ENCODE measurements at places on chromosomes 13 and 19.

GRCh38 chr13:24263632-24264031, 45.7 kb upstream of the C1QTNF9 start:
- no peak for DNase-seq

- DNase-seq, result no peak
These were observed 1.0 kb upstream of the PLK5 start for GRCh38 chr19:1522838-1523237.

DNA sequence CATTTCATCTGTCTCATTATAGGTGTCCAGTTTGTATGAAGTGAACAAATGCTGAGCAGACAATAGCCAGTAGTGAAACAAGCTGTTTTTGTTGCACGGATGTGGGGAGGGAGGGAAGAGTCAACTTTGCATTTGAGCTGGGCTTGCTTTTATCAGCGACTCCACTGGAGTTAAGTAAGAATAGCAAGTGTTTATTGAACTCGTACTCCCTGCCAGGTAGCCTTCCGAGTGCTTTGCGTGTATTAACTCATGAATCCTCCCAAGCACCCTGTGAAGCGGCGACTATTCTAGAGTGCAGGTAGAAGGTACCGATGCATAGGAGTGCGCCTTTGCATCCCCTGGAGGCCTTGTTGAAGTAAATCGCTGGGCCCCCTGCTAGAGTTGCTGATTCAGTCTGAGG, 4.7 kb upstream of the ZNF444 start:
- no peak for DNase-seq

GRCh38 chr13:96771486-96772367, 222.5 kb downstream of the OXGR1 start:
- DNase-seq, result no peak

DNA sequence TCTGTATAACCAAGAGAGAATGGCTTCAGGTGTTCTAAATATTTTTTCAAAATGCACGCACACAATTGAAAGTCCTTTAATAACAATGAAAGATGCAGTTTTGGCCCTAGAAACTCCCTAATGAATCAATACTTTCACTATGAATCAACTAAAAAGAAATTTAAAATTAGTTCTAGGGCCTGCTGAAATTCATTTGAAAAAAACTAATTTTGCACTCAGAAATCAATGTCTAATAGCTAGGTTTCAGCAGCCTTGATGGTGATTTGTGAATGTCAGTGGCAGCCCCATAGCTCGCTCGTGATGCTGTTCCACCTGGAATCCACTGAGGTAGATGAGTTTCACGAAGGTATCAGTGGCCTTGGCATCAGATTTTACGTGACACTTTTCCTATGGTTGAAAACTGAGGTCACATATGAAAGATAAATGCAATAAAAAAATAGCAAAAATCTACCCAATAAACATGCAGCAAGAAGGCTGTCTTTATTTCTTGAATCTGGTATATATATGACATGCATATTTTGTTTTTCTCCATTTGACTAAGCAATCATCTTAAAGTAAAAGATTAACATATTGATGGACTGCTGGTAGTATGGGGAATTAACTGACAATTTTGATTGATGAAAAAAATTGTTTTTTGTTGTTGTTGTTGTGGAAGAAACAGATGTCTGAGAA, 141.0 kb downstream of the AKAP11 start:
- DNase-seq, result no peak

DNA sequence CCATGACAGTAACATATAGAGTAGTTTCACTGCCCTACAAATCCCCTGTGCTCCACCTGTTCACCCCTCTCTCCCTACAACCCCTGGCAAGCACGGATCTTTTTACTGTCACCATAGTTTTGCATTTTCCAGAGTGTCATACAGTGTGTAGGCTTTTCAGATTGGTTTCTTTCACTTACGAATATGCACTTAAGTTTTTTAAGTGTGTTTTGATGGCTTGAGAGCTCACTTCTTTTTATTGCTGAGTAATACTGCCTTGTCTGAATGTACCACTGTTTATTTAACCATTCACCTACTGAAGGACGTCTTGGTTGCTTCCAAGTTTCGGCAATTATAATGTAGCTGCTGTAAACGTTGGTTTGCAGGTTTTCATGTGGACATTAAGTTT, 175.1 kb downstream of the ITGBL1 start:
- DNase-seq, result no peak

GRCh38 chr19:8702350-8702749, 3.8 kb upstream of the ACTL9 start:
- DNase-seq, result no peak

- peak; percentile 13 for DNase-seq
These were observed 1.2 kb downstream of the TBC1D4 start for GRCh38 chr13:75480671-75481175.

DNA sequence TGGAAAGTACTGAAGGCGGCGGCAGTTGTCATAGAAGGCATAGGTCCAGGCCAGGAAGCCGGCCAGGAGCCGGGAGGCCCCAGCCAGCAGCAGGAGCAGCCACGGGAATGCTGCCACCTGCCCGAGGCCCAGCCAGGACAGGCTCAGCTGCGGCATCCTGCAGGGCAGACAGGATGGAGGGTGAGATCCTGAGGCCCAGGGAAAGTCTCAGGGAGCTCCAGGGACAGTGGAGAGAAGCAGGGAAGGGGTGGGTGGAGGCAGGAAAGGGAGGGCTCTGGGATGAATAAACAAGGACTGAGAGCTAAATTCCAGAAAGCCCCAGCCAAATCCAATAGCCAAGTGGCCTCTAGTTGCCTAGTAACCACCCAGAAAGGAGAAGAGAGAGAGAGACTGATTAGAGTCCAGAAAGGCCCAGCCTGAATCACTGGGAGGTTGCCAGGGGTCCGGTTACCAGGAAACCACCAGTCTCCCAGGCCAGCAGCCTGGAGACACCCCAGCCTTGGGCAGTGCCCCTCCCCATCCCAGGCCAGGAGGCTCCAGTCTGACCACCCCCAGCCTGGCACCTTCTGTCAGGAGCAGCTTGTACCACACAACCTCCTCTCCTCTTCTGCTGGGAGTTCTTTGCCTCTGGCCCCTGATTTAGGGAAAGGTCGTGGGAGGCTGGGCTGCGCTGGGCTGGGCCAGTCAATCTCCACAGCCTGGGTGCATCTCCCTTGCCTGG, 7.5 kb upstream of the OR10H5 start:
- DNase-seq, result peak; percentile 71

DNA sequence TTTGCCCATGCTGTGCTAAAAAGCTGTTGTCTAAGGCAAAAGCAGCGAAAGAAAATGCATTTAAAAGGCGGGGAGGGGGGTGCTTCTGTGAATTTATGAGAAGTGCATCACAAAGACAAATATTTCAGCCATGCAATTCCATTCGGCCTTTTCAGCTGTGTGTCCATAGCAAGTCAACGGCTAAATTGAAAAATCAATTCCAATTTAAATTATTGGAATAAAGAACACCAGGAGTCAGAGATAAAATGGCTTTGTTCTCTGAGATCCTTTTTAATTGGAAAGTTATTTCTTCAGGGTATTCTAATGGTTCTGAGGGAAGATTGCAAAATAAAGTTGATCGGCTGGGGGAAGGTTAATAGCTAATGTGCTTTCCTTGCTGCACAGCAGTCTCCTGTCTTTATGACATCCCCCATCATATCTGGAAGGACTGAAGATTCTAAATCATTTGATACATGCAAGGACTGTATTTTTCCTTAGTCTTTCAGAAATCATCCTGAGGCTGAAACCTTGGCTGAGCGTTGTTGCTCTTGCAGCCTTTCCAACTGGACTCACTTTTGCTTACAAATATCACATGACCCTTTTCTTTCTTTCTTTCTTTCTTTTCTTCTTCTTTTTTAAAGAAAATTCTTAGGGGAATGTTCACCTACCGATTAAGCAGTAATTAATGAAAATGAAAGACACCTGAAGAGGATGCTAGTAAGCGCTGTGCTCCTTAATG, 647.1 kb downstream of the DACH1 start:
- DNase-seq, result no peak

DNA sequence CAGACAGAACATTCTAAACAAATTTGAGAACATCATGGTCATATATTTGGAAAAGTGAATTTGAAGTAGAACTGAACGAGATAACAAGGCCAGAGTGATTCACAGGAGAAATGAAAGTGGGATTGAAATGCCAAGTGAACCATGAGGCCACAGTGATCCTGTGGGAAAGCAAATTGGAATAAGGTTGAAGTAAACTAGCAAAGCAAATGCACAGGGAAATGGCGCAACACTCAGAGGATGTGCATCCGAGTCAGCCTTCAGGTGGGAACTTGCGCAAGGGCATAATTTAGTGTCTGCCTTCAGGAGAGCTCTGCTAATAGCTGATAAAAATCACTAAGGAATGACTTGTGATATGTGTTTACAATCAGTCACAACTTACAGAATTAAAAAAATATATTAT, 696.6 kb downstream of the LIG4 start:
- no peak for DNase-seq

DNA sequence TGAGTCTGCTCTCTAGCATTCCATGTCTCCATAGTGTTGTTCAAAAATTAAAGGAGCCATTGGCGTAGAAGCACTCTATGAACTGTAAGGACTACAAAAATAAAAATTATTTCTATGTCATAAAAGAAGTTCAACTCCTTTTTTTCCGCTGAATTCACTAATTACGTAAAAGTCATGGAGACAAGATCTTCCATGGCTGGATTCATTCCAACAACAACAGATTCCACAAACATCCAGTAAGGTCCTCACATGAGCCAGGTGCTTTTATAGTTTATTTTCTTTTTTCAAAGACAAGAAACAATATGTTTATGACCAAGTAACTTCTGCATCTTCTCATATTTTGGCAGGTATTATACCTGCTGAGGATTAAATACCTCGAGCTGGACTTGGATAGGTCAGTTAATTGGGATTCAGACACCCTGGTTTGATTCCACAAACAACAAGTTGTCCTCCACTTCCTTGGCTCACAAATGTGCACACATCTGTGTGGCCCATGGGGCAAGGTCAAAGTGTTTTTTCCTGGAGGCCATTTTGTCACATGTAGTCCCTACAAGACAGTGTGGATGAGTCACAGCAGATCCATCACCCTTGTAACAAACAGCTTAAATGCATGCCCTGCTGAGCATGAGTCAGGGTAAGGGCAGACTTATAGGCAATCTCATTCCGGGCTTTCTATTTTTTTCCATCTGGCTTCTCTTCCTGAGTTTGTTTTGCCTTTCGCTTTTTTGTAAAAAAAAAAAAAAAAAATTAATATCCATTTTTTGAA, 475.6 kb downstream of the COG6 start:
- no peak for DNase-seq

GRCh38 chr13:29835280-29836061, 14.9 kb downstream of the UBL3 start:
- DNase-seq, result no peak

DNA sequence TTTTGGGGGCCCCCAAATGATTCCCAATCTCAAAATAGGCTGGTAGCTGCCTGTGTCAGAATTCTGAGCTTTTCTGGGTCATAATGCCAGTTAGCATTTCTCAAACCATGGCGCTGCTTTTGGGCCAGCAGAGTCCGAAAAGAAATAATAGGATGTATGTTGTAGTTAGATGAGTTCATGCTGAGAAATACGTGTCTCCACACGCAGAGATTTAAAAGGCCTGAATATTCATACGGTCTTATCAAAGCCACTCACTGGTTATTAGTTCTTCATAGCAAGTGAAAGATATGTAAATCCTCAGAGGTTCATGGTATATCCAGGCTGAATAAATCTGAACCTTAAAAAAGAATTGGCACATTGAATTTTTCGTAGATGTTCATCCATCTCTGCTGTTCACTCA, 124.5 kb downstream of the SHISA2 start:
- no peak for DNase-seq

DNA sequence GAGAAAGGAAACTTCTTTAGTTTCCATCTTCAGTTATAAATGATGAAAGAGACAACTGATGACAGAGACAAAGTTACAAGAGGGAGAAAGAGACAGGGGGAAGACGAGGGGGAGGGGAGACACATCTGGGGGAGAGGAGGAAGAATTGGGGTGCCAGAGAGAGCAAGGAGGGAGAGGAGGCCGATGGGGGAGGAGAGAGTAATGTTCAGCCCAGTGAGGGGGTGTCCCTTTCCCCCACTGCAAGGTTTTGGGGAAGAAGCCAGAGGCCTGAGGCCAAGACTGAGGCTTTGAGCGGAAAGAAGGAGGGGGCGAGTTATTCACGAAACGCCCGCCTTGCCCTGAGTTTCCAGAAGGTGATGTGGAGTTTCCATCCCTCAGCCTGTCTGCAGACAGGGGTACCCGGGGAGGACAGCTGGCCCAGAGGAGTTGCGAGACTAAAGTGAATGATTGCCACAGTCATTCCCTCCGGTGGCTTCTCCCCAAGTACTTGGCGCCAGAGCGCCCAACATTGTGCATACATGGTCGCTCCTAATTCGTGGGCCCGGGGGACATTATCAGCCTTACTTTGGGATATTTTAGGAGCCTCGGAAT, 558 bp upstream of the PPAN start:
- DNase-seq, result no peak

GRCh38 chr19:40611096-40611495, 9.9 kb downstream of the LTBP4 start:
- no peak for DNase-seq

DNA sequence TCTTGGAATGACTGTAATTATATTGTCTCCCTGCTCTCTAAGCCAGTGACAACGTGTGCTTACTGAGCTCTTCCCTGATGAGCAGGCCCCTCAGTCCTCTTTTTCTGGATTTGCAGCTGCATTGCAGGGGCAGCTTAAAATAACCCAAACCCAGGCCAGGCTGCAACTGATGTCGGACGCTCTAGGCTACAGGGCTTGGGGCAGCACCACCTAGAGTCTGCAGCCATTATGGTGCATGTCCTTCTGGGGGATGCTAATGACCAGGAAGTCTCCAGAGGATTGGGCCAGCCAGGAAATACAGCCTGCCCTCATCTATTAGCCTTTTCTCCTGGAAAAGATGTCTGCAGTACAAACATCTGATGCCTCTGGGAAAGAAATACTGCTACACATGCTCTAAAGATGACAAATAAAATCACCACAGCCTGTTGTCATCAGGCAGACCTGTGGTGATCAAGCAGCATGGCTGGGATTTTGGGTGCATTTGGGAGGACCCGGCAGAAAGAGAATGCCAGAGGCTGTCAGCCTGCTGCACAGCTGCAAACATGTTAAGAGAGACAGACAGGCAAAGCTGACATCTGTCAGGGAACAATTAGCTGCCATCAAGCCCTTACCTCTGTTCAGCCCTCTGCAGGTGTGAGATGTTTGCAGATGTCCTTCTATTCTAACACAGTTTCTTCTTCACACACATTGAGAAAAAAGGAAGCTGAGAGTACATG, 51.8 kb downstream of the CCDC70 start:
- DNase-seq, result no peak

GRCh38 chr19:30669329-30670010, 297.3 kb downstream of the ZNF536 start:
- DNase-seq, result no peak

DNA sequence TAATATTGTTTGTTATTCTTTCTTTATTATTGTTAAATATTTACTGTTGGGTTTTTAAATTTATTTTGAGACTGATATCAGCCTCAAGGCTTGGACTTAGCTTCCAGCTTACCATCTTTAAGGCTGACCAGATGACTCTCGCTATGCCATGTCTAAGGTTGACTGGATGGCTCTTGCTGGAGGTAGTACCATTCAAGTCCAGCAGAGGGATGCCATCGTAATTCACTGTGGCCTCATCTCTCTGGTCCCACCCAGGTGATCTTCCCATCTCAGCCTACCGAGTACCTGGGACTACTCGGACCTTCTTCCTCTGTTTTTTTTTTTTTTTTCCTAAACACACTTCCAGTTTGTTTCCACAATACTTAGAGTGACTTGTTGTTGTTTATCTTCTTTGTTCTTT, 41.7 kb upstream of the ZNF91 start:
- DNase-seq, result no peak

Measured in hypothalamus (tissue), 51 donors.